Psoas muscle (tissue), 8 donors: ENCODE measurements at places on chromosomes 16 and 17.

GRCh38 chr16:84349862-84350684, 18.3 kb upstream of the ATP2C2 start:
- no peak for DNase-seq

- DNase-seq: peak; percentile 96
Measured at GRCh38 chr16:31033709-31034492, 543 bp downstream of the STX4 start.

- peak; percentile 86 for DNase-seq
Measured at GRCh38 chr16:22007509-22008214, at the start of gene MOSMO. MOSMO (plus strand) TSS chr16:22008111; CDS start chr16:22008302, 191 bp downstream.

GRCh38 chr17:39166437-39167335, 725 bp upstream of the ARL5C start:
- DNase-seq: no peak

DNA sequence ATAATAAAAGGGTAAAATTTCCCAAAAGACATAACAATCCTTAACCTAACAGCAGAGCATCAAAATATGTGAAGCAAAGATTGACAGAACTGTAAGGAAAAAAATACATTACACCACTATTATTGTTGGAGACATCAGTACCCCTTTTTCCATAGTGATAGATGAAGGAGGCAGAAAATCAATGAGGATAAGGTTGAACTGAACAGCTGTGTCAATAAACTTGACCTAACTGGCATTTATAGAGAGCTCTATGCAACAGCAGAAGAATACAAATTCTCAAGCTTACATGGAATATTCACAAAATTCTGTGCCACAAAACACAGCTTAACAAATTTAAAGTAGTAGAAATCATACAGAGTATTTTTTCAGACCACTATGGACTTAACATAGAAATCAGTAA, 195.0 kb upstream of the ELAC2 start:
- DNase-seq: no peak

DNA sequence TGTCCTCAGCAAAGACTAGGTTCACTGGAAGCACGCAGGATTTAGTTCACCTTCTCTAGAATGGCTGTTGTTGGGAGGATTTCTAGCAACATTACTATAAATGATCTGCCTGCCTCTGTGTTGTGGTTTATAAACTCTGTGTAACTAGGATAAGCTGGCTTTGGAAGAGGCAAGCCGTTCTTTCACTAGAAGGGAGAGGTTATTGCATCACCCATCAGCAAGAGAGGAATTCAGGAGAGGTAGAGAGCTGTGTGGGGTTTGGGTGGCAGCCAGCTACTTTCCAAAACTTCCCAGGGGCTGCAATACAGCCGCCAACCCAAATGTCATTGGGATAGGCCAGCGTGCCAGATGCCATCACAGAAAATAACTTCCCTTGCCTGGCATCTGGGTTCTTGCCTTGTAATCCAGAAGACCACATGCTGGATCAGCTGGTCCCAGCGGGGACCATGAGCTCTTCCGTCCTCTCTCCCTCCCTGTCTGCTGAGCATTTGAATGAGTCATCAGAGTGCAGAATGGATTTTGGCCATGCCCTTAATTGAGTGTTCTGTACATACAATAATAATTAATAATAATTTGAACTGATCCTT, 95.7 kb upstream of the RBFOX1 start:
- no peak for DNase-seq

DNA sequence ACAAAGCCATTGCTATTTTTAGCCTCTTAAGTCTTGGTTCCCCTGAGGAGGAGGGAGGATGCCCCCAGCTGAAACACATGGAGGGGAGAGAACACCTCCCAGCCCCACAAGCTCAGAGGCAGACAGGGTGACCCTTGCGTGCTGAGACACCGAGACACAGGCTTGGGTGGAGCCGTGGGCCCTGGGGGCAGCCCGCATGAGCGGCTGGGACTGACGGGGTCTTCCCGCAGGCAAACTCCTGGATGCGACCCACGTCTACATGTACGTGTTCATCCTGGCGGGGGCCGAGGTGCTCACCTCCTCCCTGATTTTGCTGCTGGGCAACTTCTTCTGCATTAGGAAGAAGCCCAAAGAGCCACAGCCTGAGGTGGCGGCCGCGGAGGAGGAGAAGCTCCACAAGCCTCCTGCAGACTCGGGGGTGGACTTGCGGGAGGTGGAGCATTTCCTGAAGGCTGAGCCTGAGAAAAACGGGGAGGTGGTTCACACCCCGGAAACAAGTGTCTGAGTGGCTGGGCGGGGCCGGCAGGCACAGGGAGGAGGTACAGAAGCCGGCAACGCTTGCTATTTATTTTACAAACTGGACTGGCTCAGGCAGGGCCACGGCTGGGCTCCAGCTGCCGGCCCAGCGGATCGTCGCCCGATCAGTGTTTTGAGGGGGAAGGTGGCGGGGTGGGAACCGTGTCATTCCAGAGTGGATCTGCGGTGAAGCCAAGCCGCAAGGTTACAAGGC, 9.8 kb downstream of the SLC16A3 start:
- peak; percentile 68 for DNase-seq

- no peak for DNase-seq
Measured at GRCh38 chr16:89176147-89176690, 4.7 kb downstream of the CDH15 start.

- DNase-seq: no peak
Measured at GRCh38 chr17:49871211-49871610, 23.3 kb upstream of the TAC4 start.

- no peak for DNase-seq
Measured at GRCh38 chr17:48579760-48580554, 1.8 kb upstream of the HOXB4 start.

- no peak for DNase-seq
Measured at GRCh38 chr16:57264950-57265371, 19.5 kb downstream of the PLLP start.

DNA sequence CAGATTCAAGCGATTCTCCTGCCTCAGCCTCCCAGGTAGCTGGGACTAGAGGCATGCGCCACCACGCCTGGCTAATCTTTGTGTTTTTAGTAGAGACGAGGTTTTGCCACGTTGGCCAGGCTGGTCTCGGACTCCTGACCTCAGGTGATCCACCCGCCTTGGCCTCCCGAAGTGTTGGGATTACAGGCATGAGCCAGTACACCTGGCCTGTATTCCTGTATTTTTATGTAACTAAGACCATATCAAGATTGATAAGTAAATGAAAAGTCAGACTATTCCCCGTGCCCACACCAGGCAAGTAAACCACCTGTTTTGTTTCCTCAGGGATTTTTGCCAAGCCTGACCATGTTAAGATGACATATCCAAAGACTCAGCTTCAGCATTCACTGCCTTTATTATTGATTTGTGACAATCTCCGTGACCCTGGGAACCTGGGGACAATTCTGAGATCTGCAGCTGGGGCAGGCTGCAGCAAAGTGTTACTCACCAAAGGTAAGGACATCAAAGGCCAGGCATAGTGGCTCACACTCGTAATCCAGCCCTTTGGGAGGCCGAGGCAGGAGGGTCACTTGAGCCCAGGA, 5.6 kb downstream of the MRM3 start:
- DNase-seq: no peak

DNA sequence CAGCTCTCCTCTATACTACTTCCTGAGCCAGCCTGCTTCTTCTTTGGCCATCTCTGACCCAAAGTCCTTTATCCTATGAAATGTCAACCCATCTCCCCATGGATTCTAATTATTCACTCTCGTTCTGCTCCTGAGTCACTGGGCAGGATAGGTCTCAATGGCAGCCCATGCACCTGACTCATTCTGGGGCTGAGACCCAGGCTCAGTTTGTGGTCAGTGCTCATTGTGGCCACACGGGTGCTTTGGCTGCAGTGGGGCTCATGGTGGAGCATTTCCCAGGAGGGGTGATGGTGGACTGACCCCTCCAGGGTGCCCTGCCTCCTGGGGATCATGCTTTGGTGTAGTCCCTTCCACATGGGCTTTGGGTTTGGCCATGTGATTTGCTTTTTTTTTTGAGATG, 154.8 kb upstream of the WSCD1 start:
- no peak for DNase-seq

GRCh38 chr17:5705081-5705875, 121.0 kb upstream of the NLRP1 start:
- no peak for DNase-seq

GRCh38 chr16:24909856-24910255, 64.1 kb downstream of the SLC5A11 start:
- no peak for DNase-seq

GRCh38 chr17:46968896-46969295, 10.2 kb downstream of the RPRML start:
- no peak for DNase-seq

DNA sequence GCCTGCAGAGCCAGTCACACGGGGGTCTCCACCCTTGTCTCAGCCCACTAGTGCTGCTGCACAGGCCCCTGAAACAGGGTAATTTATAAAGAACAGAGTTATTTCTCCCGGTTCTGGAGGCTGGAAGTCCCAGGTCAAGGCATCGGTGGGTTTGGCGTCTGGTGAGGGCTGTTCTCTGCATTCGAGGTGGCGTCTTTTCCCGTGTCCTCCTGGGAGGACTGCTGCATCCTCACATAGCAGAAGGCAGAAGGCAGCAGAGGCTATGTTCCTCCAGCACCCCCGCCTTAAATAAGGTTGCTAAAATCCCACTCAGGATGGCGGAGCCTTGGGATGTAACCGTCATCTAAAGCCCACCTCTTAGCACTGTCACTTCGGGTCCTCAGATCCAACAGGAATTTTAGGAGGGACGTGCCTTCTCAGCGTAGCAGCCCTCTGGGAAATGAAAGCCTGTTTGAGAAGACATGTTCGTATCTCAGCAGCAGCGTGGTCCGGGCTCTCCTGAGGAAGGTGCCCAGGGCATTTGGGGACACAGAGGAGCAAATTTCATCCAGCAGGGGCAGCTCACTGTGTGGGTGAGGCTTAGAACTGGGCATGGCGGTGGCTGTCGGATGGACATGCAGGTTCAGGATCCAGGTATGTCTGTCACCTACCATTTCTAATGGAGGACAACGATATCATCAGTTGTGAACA, 221.6 kb upstream of the CHMP6 start:
- DNase-seq: no peak

- no peak for DNase-seq
Measured at GRCh38 chr16:85326794-85327181, 214.5 kb upstream of the CIBAR2 start.

GRCh38 chr16:10862438-10862837, 14.6 kb upstream of the CIITA start:
- no peak for DNase-seq

DNA sequence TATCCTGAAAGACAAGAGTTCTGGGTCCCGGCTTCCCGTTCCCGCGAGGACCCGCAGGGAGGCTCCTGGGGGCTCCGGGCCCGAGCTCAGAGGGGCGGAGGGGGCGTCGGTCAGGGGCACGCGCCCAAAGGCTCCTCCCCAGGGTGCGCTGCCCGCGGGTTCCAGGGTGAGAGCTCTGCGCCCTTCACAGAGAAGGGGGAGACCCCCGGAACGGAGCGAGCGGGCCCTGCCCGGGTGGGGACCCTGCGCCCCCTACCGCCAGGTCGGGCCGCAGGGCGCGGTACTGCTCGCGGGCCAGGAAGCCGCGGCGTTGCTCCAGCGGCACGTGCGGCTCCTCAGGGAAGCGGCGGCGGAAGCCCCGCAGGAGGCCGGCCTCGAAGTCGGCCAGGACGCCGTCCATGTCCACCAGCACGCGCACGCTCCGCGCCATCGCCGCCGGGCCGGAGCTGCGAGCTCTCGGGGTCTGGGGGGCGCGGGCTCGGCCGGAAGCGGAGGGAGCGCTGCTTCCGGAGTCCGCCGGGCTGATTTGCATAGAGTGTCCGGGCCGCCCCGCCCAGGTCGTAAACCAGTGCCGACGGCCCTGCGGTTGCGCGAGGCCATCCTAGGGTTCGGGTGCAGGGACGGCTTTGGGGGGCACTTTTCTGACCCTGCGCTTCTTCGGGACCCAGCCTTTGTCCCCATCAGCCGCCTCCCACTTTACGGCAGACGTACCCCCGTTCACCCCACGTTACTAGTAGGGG, at the start of gene NT5C:
Gene NT5C (minus strand): TSS at position 465 of the 740 bp plus-strand sequence. CDS start 35 bp downstream, at position 430.
- DNase-seq: peak; percentile 92

DNA sequence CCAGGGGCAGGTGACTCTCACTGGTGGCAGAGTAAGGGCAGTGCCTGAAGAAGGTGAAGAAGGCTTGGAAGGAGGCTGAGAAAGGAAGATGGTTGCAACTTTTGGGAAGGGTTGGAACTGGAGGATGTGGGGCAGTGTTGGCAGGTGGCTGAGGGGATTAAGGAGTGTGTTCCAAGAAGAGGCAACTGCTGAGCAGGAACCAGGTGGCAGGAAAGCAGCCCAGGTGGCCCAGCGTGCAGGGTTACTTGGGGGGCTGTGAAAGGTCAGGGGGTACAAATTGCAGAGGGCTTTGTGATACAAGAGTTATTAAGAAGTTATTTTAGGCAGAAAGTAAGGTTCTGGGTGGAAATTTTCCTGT, 28.6 kb downstream of the WSCD1 start:
- DNase-seq: no peak

- DNase-seq: peak; percentile 75
Measured at GRCh38 chr17:15431196-15431595, 36.2 kb downstream of the CDRT4 start.

DNA sequence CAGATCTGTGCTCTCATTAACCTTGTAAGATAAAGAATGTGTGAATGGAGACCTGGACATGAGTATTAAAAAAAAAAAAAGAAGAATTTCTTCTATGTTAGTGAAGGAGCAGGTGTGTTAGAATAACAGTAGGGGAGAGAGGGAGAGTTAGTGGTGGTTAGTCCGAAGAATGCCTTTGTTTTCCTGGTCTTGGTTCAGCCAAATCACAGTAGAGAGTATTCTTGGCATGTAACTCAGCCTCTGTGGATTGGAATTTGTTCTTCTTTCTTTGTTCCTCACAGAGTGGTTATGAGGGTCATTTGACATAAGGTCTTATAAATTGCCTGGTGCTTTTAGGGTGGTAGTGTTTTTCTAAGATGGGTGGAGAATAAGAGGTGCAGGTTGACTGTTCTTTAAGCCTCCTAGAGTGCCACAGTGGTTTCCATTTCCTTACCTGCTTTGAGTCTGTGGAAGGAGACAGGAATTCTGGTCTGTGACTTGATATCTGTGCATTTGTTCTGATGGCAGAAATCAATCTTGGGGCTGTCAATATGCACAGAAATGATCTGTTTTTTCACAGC, 17.6 kb downstream of the NUP93 start:
- no peak for DNase-seq

- DNase-seq: no peak
Measured at GRCh38 chr16:16917191-16917785, 538.3 kb downstream of the NPIPA7 start.

DNA sequence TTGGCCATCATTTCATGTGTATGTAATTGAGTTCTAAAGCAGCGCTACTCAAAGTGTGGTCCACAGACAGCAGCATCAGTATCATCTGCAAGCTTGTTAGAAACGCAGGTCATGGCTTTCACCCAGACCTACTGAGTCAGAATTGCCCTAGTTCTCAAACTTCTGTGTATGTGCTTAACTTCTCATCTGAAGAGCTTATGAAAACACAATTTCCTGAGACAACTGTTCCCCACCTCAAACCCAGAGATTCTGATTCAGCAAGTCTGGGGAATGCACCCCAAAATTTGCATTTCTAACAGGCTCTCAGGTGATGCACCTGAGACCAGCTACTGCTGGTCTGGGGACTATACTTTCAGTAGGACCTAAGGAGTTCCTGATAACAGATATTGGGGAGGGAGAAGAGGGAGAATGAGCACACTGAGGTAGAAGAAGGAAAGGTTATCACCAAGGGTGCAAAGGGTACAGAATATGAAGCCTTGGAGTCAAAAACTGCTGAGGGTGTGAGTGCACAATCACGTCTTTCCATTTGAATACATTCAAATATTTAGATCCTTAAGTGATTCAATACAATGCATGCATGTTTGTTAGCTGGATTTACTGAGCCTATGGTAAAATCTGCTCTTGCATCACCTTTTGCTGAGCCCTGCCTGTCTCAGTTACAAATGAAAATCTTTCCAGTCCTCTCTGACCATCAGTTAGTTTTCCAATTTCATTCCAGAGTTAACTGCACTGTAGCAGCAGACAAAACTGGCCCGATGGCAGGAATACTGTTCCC, 29.2 kb upstream of the SKAP1 start:
- DNase-seq: no peak
